Common myeloid progenitor, CD34-positive (primary cell): ENCODE measurements at places on chromosomes 13 and 19.

DNA sequence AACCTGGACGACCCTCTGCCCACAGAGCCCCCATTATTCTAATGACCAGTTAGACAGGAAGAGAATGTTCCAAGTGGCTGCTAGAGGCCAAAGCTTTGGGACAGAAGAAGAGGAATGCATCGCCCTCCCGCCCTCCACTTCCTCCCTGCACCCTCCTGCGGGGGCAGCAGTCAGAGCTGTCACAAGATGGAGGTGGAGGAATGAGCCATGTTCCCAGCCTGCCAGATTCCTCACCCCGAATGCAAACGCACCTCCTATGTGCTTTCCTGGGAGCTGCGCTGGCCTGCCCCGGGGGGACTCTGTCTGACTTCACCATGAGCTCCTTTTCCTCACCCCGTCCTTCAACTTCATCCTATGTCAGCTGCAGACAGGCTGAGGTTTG lies 1.7 kb downstream of the YJEFN3 start:
- DNase-seq = no peak

DNA sequence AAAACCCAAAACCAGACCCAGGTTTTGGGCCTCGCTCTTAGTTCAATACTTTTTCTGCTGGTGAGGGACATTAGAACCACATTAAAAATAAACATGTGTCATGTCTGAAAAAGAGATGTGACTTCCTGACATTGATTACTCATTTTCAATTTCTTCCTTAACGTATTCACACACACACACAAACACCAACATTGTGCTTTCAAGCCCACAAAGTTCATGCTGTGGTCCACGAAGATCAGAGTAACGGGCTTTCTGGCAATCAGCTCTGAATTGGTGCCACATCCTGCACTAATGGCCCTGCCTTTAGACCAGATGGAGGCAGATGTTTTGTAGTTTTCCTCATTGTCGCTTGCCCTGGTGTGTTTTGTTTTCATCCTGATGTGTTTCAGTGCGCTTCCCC lies 47.9 kb upstream of the POMP start:
- peak; percentile 32 for DNase-seq

- DNase-seq = no peak
These were observed 7.1 kb downstream of the ARHGAP45 start for GRCh38 chr19:1073956-1074517.

GRCh38 chr19:46537136-46538097 lies 41.8 kb upstream of the PNMA8B start:
- DNase-seq = peak; percentile 60

DNA sequence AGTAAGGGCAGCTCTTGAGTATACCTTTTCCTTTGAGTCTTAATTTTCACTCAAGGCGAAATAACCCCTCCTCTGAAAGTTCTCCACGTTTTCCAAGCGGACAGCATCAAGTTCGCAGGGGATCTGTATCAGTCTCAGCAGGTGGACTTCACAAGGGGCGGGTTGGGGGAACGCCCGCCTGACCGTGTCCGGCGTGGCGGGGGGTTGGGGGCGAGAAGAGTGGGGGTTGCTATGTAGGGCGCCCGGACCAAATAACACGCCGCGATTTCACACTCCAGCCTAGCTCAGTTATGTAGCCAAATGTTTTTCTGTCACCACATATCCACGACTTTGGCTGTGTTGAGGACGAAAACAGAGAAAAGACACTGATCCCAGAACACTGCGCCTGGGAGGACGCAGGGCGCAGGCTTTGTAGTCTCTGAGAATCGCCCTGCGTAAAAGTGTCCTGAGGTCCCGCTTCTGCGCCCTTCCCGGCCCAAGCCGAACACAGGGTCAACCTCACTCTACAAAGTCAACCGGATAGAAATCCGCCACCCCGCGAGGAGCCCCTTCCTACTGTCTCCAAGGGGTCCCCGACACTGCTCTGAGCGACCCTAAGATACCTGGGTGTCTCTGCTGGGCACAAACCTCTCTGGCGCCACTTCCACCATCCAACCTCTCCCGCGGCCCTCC lies 524 bp downstream of the RUBCNL start:
- DNase-seq = no peak

DNA sequence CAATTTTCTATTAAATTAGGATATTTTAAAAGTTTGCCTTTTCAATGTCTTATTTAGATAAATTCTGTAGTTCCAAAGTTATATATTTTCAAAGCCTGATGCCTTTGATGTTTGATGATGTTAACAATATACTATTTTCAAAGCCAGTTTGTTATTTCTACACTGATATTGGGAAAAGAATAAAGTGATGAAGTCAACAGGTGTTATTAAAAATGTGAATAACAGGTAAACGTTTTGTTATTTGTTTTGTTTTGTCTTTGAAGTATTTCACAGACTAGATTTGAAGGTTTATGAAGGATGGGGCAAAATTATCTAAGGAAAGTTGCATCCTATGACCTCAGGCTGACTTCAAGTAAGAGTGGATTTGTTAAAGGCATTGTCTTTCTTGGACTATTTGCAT lies 33.1 kb upstream of the ZNF420 start:
- DNase-seq = no peak

DNA sequence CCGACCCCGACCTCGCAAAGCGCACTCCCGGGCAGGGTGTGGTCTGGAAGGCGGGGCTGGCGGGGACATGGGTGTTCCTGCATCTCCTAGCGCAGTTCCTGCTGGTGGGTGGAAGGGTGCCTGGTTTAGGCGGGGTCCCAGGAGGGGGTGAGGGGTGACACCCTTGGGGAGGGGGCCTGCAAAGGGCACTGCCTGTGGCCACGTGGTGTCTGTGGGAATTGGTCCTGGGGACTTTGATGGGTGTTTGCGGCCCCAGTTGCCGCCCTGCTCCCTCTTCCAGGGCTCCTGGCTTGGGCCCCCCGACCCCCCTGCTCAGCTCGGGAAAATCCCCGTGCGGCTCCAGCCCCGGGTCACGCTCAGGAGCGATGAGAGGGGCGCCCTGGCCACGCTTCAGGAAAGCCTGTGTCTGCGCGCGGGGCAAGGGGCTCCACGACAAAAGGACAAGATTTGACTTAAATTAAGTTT lies 19.1 kb downstream of the WTIP start:
- no peak for DNase-seq

DNA sequence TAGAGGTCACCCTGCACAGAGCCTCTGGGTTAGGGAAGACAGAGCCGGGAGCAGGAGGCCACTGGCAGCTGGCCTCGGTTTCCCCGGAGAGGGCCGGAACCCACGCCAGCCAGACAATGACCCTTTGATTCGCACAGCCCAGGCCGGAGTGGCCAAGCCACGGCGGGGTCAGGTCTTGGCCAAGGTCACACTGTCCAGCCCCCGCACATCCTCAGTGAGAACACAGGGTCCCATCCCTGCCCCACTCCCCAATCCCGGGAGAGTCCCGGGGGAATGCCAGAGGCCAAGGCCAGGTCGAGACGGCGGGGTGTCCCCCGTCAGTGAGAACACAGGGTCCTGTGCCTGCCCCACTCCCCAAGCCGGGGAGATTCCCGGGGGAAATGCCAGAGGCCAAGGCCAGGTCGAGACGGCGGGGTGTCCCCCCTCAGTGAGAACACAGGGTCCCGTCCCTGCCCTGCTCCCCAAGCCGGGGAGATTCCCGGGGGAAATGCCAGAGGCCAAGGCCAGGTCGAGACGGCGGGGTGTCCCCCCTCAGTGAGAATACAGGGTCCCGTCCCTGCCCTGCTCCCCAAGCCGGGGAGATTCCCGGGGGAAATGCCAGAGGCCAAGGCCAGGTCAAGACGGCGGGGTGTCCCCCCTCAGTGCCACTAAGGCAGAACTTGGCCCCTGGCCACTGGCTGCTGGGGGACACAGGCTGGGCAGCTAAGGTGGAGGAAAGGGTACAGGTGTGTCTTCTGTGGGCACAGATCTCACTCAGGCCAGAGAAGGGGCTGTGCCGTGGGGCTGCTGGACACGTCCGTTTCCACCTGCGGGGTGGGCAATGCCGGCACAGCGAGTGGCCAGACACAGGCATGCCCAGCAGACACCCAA lies 1.7 kb upstream of the FSTL3 start:
- DNase-seq = no peak

- no peak for DNase-seq
These were observed 3.2 kb upstream of the SIX5 start for GRCh38 chr19:45772130-45772840.
